ENCODE measurements at places on chromosomes 2 and 18.

DNA sequence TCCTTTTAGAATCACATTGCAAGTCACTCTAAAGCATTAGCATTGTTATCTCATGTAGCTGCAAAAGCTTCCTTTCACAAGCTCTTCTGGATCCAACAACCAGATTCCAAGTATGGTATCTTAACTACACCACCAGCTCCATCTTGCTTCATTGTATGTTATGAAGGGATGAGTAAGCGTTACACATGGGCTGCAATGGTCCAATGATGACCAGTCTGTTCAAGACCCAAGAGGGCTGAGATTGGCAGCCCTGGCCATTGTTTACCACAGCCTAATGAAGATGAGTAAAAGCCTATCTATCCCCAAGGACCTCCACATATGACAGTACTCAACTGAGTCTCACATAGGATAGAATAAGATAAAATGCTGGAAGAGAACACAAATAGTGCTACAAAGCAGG lies 6.3 kb downstream of the CFLAR start:
- DNase-seq: no peak

- DNase-seq: no peak
These were observed 206.8 kb upstream of the FOSL2 start for GRCh38 chr2:28185891-28186290.

DNA sequence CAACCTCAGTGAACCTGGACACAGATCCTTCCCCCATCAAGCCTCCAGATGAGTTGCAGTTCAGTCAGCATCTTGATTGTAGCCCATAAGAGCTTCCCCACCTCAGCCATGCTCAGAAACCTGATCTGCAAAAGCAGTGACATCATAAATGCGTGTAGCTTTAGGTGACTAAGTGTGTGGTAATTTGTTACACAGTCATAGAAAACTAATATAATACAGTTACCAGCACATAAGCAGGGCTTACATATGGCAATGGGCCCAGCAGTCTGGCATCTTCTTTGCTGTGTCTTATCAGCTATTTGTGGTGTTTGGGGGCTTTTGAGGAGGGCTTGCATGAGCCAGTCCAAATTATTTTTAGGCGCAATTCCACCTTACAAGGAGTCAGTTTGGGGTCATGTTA lies 807.0 kb downstream of the SLC4A3 start:
- no peak for DNase-seq

GRCh38 chr2:212427638-212428037 lies 111.0 kb downstream of the ERBB4 start:
- DNase-seq: no peak

GRCh38 chr18:56488739-56489138 lies 149.7 kb downstream of the TXNL1 start:
- no peak for DNase-seq

DNA sequence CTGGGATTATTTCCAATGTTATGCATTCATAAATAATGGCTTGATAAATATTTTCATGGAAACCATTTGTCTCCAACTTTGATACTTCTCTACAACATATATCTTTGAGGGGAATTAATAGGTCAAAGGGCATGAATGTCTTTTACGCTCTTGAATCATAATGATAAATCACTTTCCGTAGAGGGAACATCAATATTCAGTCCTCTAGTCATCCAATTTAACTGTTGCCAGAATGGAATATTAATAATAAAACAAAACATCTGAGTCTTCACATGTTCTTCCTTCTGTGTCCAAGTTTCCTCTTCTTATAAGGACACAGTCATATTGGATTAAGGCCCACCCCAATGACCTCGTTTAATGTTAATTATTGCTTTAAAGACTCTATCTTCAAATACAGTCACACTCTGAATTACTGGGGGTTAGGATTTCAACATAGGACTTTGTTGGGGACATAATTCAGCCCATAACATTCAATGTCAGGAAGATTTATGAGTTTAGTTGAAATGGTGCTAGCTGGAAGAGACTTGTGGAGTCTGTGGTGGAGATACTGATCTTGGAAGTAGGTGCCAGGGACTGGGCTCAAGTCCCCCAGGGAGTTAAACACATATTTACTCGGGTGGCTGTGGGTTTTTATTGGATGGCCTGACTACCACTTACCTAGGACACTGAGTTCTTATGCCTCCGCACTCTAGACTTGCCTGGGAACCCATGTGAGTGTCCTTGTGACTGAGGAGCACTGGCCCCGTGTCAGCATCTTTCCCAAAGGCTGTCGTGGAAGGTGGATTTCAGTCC lies 85.0 kb upstream of the SEC11C start:
- DNase-seq: no peak

GRCh38 chr2:144376460-144376859 lies 143.5 kb downstream of the ZEB2 start:
- DNase-seq: no peak

DNA sequence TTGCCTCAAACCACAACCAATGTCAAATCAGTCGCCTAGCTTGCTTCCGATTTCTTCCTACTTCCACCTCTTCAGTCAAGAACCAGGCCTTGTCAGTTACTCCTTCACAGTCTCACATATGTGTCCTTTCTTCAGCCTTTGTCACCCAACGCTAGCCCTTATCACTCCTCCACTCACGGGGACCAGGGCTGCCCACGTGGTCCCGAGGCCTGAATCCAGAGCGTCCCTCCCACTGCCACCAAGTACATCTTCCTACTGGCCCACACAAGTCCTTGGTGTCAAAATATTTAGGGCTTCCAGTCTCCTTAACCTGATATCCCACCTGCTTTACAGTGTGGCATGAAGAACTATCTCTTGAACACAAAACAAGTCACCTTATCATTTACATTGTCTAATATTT lies 119.1 kb upstream of the SPRED2 start:
- DNase-seq: no peak

GRCh38 chr18:48219037-48219809 lies 190.0 kb downstream of the ZBTB7C start:
- DNase-seq: no peak

DNA sequence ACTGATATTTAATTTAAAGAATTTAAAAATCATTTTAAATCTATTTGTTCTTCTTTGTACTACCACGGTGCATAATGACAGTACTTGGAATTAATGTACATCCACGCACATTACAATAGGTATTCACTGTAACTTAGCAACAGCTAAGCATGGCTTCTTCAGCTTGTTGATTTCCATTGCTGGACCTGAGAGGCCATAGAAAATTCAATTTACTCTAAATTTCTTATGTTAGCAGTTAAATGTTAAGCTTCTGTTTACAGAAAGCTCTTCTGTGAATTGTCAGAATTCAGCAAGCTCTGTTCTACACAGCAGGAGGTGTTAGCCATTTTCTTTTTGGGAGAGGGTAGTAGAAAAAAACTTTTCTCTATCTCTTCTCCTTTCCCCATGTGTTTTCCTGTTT lies 1149.3 kb upstream of the CDH2 start:
- DNase-seq: no peak

DNA sequence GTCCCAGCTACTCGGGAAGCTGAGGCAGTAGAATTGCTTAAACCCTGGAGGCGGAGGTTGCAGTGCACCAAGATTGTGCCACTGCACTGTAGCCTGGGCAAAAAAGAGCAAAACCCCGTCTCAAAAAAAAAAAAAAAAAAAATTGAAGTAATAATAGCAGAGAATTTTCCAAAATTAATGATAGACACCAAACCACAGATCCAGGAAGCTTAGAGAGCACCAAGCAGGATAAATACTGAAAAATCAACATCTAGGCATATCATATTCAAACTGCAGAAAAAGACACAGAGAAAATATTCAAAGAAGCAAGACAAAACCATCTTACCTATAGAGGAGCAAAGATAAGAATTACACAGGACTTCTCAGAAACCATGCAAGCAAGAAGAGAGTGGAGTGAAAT lies 33.5 kb downstream of the BUB1 start:
- DNase-seq: no peak

GRCh38 chr2:7858624-7859023 lies 823.2 kb upstream of the ID2 start:
- DNase-seq: no peak

DNA sequence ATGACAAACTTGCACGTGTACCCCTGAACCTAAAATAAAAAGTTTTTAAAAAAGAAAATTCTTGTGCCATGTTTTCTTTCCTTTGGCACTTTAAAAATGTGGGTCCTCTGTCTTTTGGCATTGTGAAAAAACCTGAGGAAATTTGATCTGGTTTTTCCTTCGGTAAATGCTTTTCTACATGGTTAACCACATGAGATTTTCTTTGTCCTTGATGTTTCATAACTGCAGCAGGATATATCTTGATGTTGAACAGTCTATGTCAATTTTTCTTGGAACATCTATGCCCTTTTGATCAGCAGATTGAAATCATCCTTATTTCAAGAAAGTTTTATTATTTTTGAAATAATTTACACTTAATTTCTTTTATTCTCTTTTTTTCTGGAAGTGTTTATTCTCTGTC lies 109.1 kb downstream of the TMEM17 start:
- no peak for DNase-seq

- no peak for DNase-seq
These were observed 324.0 kb downstream of the IRS1 start for GRCh38 chr2:226475650-226476049.

- no peak for DNase-seq
These were observed 433.7 kb upstream of the TRIB2 start for GRCh38 chr2:12282780-12283695.

GRCh38 chr2:144233733-144234541 lies 286.0 kb downstream of the ZEB2 start:
- no peak for DNase-seq

- DNase-seq: no peak
These were observed 691.3 kb downstream of the TSN start for GRCh38 chr2:122446761-122447160.

DNA sequence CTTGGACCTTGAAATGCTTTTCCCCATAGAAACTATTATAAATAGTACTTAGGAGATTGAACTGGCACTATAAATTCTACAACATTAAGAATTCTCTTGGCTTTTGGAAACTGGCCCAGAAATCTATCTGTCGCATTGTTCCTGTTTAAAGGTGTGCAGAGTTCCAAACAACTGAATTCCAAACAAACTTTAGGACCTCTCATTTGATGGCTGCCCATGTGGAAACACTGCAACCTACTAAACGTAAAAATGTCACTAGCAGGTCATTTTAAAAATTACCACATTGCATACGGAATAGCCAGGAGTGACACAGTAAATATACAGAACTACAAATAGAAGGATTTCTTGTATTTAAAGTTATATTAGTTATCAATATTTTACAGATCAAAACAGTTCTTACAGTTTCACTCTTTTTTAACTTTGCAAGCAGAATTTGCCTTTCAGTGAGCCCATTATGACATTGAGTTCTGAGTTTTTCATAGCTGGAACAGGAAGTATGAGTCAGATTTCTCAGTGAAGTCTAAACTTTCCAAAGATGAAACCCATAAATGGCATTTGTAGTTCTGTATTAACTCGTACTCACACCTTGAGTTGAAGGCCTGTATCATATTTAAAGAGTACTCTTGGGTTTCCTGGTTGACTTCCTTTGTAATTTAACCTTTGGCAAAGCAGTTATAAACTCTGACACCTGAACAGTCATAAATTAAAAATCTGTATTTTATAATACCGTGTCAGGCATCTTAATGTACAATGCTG lies 142.3 kb upstream of the BOD1L2 start:
- DNase-seq: peak; percentile 7

DNA sequence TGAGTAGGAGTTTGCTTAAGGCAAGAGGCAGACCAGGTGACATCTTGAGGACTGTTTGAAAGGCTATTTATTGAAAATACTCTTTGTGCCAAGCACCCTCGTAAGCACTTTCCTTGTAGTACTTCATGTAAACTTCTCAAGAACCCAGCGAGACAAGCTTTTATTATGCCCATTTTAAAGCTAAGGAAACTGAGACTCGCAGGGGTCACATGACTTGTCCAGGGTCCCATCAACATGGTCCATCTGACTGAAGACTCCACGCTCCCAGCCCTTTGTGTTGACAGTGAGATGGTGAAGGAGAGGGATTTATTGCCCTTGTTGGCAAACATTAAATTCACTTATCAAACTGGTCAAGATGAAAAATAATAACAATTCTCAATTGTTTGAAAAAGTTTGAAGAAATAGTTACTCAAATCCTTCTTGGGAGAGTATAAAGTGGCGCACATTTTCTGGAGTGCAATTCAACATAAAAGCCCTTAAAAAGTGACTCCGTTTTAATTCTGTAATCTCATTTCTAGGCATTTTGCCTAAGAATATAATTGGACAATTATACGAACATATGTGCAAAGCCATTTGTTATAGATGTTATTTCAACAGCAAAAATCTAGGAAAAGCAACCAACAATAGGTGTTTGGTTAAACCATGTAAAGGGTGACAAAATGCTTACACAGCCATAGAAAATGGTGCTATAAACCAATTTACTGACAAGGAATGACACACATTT lies 270.5 kb upstream of the NCKAP5 start:
- DNase-seq: no peak

- DNase-seq: no peak
These were observed 29.6 kb downstream of the COLEC12 start for GRCh38 chr18:470661-471501.

DNA sequence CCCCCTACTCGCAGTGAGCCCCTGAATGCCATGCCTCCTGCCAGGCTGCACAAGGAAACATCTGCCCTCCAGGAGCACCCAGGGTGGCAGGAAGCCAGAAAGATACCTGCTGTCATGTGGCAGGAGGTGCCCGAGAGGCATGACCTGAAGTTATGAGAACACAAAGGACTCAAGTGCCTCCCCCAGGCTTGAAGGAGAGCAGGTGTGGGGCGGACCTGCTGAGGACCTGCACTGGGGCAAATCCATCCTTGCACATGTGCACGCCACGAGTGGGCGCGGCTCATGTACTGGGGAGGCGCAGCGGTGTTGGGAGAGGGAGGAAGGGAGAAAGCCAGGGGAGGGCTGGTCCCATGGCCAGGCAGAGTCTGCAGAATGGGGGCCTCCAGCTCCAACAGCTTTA lies 26.9 kb downstream of the SDC1 start:
- no peak for DNase-seq

- peak; percentile 8 for DNase-seq
These were observed 79.8 kb downstream of the MGAT5 start for GRCh38 chr2:134333646-134334189.
